ENCODE measurements at places on chromosomes 7 and 10.

DNA sequence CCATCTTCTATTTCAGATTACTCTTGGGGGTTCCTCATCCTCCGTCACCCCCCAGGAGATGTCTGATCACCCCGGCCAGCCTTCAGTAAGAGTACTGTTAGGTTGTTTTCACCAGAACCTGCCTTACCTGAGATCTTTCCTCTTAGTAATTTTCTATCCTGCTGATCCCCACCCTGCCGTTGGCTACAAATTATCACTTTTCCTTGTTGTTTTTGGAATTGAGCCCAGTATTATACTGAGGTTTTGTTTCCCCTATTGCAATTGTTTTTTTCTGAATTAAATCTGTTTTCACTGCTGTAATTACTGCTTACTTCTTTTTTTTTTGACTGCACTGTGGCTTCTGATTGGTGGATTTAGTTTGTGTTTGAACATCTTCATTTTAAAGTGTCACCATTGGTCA lies 14.7 kb downstream of the SPAM1 start:
- no peak for DNase-seq

DNA sequence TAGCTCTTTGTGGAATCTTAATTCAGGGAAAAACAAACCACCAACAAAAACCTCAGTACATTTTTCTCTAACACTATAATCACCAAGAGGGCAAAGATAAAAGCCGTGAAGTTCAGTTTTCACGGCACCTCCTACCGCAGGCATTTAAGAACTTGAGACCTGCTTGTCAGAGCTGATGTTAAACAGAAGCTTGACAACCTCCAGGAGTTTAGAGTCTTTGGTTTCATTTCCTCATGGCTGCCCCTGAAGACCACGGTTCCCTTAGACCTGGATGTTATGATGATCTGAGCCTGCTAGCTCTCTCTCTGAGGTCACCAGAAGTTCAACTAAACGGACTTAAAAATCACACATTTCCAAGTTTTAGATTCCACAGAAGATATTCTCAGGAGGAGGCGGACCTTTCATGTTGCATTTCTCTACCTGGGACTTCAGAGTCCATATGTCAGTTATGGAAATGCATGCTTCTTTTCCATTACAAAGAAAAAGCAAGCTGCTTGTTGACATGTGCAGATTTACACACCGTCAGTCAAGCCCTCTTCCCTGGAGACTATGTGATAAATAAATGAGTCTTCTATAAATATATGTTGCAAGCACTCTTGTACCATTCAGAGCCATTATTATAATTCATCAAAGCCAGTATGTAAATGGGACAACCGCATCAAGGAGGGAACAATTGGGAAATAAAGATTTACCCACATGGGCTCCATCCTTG lies 258.0 kb downstream of the GFRA1 start:
- DNase-seq: no peak

DNA sequence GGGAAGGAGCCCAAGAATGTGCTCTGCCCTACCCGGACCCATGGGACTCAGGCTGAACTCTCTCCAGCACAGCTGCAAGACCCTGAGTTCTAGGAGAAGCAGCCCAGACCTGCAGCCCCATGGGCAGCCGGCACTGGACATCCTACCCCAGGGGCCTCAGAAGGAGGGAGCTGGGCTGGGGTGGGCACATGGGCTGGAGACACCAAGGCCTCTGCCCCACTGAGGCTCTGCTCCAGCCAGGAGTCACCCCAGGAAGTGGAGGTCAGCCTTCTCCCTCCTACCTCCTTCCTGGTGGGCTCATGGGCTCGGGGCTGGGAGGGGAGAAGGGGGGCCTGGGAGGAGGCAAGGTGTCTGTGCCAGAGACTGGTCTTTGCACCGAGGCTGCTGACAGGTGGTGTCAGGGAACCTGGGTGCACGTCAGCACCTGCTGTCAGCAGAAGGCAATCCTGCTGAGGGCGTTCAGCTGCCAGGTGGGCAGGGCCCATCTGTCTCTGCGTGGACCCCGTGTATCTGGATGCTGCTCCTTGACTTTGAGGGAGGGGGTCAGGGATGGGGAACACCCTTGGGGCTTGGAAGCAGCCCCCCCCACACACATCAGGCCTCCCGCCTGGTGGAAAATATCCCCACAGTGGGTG lies 95.2 kb downstream of the PDGFA start:
- no peak for DNase-seq

DNA sequence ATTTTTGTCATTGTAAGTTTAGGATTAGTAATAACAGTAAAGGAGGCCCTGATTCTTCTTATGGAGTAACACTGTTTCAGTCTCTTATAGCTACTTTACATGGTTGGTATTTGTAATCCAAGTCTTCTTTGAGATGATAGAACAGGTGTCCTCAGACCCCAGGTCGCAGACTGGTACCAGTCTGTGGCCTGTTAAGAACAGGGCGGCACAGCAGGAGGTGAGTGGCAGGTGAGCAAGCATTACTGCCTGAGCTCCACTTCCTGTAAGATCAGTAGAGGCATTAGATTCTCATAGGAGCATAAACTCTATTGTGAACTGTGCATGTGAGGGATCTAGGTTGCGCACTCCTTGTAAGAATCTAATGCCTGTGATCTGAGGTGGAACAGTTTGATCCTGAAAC lies 77.3 kb downstream of the STK31 start:
- DNase-seq: no peak

- DNase-seq: no peak
Observed at GRCh38 chr10:43790147-43790546, 141.5 kb upstream of the ZNF32 start.

DNA sequence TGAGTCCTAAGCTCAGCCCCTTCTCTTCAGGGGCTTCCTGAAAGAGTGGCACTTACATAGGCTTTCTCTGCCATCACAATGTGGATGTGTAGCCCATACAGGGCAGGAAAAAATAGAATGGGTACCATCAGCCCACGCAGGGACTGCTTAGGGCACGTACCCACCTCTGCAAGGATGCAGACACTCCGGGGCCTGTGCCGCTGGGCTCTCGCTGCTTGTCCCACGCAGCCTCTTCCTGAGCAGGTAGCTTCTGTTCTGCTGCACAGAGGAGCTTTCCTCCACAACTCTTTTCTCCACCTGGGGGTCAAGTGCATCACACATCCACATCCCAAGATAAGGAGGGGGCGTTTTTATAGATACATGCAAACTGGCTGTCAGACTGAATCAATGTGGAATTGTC lies 34.3 kb downstream of the FRMPD2 start:
- DNase-seq: no peak

DNA sequence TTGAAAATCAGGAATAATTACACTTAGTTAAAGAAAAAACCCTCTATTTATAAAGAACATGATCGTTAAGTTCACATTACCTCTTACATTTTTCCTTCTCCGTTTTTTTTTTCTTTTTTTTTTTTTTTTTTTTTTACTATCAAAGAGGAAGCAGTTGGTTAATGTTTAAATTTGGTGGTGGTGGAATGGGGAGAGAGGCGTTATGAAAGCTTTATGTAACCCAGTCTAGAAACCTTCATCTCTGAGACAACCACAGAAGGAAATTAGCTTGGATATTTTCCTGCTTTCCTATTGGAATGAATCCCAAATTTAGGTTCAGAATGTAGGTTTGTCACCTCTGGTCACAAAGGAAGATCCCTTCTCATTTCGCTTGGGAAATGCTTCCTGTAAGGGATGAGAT lies 31.5 kb upstream of the LHFPL3 start:
- no peak for DNase-seq

DNA sequence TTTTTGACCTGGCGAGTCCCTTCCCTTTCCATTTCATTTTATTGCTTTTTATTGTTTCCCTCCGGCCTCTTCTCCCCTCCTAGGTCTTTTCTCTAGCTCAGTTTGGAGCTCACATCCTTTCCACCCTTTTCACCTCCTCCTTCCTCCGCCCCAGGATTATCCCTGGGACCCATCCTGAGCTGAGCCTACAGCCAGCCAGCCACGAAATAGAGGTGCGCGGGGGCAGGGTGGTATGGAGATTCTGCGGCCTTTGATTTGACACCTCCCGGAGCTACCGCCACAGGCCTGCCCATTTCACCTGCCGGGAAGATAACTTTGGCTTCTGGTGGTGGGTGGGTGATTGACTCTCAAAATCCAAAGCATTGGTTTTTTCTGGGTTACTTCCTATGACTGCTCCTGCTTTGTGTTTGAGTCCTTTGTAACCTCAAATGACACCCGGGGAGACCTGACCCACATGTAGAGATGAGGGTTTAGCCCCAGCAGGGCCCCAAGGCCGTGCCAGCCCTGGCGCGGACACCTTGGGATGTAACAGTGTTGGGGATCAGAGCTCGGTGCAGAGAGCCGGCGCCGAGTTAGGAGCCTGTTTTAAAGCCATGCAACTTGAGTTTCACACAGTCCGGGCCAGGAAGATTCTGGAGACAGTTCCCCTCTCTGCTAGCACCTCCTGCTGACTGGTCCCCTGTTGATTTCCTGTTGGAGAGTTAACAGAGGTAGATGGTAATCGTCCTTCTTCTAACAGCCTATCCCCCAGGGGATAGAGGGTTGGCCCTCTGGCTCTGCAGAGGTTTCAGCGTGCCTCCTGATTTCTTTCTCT lies 1.5 kb downstream of the DUSP5 start:
- DNase-seq: no peak

GRCh38 chr10:5942474-5942873 lies 34.9 kb downstream of the IL15RA start:
- DNase-seq: no peak

- DNase-seq: no peak
Observed at GRCh38 chr10:70791386-70792039, 6.3 kb upstream of the TBATA start.
